Neural crest cell (in vitro differentiated cells): ENCODE measurements at places on chromosomes 7 and 10.

DNA sequence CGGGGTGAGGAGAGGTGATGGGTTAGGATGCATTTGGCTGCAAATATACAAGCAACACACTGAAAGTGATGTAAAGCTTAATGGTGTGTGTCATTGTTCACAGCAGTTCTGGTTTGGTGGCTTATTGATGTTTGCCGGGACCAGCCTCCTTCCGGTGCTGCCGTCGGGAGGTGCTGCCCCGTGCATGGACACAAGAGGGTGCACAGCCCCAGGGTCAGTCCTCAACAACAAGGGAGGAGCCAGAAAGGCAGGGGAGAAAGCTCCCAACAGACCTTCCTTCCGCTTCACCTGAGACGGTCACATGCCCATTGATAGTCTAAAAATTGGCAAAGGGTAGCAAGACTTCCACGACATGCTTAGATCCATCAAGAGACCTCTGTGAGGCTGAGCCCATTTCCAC, 9.5 kb downstream of the RNF32 start:
- no peak for DNase-seq

- DNase-seq, result no peak
Measured at GRCh38 chr7:3464900-3465622, 164.0 kb downstream of the SDK1 start.

DNA sequence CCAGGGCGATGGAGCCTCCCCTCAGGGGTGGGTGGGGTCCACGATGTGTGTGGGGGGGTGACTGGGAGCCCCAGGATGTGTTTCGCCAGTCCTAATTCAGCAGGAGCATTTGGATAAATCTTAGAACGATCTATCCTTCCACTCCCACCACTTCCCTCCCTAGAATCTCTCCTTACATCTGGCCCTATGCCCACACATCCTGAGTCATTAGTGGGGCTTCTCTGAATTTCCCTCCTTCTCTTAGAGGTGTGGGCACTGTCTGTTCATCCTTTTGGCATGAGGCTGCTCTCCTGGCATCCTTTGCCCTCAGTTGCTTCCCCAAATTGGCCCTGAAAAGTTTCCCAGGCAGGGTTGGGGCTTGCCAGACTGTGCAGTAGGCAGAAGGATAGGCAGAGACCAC, 1.6 kb downstream of the GHRHR start:
- no peak for DNase-seq

DNA sequence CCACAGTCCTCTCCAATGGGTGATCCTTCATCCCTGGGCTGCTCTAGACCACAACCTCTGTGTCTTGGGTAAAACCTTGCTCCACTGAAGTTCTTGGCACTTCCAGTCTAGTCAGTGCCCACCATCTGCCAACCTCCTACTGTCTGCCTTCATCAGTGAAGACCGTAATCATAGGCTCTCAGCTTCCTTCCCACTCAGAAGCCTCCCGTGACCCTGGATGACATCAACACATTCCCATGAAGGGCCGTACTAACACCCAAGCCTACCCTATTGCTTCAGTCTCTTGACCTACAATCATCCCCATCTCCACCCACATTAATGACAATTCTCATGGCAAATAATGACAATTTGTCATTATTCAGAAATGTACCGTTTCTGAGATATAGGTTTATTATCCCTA, 27.6 kb upstream of the GARS1 start:
- DNase-seq, result no peak

DNA sequence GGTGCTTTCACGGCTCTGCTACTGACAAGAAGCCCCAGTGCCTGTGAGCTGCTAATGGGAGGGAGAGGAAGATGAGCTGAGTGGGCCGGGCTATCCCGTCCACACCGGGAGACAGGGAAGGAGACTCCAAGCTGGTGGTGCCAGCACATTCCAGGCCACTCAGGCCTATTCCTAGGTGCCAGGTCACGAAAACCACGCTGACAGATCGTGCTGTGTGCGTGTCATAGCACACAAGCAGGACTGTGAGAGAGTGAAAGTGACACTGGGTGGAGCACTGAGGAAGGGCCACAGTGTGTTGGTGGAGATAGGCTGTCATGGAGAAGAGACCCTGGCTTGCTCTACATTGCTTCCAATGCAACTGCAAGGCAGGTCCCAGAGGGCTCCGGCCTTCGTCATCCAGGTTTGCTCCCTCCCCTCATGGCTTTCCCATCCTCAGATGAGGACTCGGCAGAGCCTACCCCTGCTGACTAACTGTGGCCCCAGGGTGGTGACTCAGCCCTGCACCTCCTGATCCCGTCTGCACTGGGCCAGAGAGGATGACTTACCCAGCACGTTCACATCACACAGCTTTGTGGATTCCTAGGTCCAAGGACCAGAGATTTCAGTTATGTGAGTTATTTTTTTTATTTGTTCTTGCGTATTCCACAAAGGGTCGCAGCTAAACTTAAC, 167.3 kb downstream of the EGFR start:
- DNase-seq, result no peak

DNA sequence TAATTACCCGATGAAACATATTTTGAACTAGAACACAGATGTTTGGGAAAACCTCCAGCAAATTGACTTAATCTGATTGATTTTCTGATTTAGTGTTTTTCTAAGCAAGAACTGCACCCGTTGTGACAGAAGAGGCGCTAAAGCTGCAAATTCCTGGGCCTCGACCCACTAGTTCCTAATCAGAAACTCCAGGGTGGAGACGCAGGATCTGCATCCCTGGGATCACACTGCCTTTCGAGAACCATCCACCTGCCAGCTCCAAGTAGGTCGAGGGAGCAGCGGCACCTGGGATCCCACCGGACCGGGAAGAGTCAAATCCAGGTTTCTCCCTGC, 136.8 kb upstream of the CDCA7L start:
- DNase-seq, result no peak

GRCh38 chr10:132500781-132501415, 36.7 kb upstream of the INPP5A start:
- no peak for DNase-seq

DNA sequence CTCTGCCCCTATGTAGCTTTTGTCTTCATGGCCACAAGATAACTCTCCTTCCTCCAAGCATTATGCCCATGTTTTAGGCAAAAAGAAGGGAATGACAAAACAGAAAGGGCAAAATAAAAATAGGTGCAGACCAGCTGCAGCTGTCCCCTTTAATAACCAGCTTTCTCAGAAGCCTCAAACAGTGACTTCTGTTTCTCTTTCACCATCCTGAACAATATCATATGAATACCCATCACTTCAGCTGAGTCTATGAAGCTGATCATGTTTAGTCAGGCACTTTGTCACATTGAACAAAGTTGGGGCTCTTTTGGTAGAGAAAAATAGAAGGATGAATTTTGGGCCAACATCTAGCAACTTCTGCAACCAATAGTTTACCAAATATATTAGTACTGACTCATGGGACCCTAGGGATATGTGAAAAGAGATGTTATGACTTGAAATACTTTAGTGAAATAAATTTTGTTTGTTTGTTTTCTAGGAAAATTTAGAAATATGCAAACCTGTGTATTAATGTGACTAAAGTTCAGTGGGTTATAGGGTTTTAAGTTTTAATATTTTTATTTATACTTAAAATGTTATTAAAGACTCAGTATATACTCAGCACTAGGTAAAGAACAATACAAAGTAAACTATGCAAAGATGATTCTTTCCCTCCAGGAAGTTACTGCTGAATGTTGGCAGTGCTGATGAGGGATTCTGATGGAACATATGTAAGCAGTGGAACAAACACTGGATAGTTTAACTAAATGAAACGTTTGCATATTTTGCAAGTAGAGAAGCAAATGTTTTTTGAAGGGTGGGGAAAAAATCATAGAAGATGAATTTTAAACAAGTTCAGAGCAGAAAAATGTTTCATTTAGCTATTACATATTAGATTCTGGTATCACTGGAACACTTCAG, 133.7 kb downstream of the FOXP2 start:
- no peak for DNase-seq

DNA sequence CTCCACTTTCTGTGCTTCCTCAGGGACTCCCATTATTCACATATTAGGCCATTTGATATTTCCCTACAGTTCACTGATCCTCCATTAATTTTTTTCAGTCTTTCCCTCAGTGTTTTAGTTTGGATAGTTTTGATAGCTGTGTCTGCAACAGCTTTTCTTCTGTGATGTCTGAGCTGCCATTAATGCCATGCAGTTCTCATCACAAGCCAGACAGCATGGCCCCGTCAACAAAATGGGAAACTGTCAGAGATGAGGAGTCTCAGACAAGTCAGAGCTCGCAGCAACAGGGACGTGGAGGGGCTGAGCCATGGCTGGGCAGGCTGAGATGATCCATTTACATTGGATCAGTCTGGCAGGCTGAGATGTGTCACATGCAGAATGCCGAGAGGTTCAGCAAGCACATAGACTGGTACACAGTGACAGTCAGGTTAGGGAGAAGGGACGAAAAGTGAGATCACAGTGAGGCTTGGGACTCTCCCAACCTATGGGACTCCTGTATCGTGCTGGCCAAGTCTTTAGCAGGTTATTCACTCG, 65.4 kb downstream of the NPS start:
- no peak for DNase-seq

GRCh38 chr10:101330631-101331225, 23.2 kb upstream of the BTRC start:
- DNase-seq, result no peak

DNA sequence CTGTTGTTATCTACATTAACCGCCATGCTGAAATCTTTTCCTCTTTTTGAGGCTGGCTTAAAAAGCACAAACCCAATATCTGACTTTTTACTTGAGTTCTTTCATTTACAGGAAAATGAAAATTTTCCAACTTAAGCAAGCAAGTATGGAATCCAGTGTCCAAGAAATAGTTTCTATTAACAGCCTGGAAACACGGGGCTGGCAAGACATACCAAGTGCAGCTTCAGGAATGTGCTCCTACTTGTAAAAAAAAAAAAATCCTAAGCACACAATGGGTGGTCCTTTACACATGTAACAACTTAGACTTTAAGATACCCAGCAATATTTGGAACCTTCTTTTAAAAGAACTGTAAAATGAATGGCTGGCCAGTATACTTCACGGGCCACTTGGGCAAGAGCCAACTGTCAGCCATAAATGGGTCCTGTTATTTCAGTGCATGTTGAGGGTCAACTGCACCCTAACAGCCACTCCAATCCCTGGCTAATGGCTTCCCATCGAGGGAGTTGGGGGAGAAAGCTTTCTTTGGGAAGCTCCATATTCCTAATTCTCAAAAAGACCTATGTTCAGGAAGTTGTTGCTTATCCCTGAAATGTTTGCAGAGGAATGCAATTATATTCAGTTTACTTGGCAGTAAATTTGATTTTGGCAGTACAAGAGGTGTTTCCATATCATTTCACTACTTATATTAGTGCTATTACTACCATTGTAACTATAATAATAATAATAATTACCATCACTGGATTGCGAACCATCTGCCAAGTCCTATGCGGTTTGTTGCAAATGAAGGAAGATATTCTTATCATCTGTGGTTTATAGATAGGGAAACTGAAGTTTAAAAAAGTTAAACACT, 236.4 kb upstream of the TMEM72 start:
- DNase-seq, result no peak

- DNase-seq, result no peak
Measured at GRCh38 chr7:148858489-148858888, 25.6 kb downstream of the EZH2 start.

- no peak for DNase-seq
Measured at GRCh38 chr10:47254611-47255010, 45.4 kb upstream of the GDF10 start.

GRCh38 chr7:101845974-101846373, 28.5 kb downstream of the CUX1 start:
- DNase-seq, result no peak

DNA sequence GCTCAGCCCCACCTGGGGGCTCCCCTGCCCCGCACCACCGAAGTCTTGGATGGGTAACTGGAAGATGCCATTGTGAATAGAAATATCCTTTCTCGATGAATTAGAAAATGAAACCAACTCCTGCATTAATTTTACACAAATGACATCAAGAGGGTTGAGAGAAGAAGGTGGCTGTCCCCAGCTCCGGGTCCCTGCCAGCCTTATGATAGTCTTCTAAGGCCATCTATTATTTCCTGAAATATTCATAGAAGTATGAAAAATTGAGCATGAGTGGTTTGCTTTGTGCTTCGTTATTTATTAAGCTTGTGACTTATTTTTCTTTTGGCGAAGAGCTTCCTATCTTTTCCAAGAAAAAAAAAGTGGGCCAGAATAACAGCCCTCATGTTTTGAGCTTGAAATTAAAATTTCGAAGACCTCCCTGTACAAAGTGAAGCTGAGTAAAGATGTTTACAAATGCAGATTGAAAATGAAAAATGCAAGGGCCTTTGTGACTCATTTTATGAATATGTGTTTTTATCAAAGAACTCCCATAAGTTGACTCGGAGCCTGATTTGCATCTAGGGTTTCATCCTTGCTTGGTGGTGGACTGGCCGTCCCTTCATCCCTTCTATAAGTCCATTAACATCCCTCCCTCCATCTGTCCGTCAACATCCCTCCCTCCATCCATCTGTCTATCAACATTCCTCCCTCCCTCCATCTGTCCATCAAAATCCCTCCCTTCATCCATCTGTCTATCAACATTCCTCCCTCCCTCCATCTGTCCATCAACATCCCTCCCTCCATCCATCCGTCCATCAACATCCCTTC, 20.5 kb upstream of the CFAP46 start:
- DNase-seq, result no peak

- DNase-seq, result no peak
Measured at GRCh38 chr10:97483506-97483905, 14.7 kb downstream of the MMS19 start.

DNA sequence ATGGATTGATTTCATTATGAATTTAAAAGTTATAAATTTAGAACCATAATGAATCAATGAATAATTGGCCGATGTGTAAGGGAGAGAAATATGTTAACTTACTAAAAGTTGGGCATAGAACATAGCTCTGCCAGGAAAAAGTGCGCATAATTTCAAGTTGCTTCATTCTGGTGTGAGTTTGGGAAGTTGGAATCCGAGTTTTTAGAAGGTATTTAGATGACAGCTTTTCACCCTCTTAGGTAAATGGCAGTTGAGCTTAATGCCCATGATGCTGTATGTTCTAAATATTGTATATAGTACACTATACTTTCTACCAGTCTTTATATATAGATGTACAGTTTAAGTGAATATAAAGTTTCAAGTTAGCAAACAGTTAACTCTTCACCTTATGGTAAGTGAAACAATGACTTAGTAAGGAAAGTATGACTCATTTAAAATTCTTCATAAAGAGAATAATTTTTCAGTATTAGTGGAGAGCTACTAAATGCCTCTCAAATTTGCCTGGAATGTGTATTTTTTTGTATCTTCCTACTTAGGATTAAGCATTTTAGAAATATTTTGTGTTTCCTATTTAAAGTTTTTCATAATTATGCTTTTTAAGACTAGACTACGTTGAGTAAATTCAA, 1.6 kb downstream of the C1GALT1 start:
- no peak for DNase-seq

- no peak for DNase-seq
Measured at GRCh38 chr7:46909601-46910051, 672.3 kb downstream of the TNS3 start.

- no peak for DNase-seq
Measured at GRCh38 chr7:13577566-13578145, 411.8 kb downstream of the ETV1 start.
